ENCODE measurements at places on chromosomes 1 and 21.

DNA sequence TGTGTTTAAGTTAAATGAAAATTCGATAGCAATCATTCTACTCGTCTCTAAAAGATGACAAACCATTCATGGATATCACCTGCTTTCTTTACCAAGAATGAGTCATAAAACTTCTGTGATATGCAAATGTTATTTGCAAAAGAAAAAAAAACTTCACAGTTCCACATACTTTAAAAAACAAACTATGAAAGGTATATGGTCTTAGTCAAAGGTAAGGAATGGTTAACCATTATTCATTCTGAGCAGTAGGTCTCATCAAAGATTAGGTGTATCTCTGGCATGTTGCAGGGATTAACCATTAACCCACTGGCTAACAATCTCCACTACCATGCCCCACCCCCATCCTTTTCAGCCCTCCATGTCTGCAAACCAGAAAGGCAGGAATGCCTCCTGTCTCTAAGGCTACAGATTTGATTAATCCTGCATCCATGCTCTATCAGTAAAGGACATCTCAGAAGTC, 44.4 kb downstream of the PTPN14 start:
- no peak for DNase-seq

DNA sequence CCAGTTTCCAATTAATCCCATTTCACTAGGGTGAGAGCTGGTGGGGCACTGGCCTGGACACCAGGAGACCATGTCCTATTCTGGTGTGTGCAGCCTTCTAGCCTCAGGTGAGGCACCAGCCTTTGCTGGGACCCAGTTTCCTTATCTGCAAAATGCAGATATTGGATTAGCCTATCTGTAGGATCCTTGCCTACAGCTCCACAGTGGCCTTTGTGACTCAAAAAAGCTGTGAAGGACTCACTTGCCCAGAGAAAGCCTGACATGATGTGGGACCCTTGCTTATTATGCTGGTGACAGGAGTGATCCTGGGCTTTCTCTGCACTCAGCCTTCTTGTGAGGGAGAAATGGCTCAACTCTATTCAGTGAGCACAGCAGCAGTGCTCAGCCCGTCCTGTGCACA, 32.3 kb downstream of the TENT5C start:
- DNase-seq: no peak

GRCh38 chr1:84294751-84295150, 6.8 kb upstream of the SAMD13 start:
- no peak for DNase-seq

GRCh38 chr1:115251856-115252255, 86.2 kb downstream of the NGF start:
- DNase-seq: peak; percentile 48

DNA sequence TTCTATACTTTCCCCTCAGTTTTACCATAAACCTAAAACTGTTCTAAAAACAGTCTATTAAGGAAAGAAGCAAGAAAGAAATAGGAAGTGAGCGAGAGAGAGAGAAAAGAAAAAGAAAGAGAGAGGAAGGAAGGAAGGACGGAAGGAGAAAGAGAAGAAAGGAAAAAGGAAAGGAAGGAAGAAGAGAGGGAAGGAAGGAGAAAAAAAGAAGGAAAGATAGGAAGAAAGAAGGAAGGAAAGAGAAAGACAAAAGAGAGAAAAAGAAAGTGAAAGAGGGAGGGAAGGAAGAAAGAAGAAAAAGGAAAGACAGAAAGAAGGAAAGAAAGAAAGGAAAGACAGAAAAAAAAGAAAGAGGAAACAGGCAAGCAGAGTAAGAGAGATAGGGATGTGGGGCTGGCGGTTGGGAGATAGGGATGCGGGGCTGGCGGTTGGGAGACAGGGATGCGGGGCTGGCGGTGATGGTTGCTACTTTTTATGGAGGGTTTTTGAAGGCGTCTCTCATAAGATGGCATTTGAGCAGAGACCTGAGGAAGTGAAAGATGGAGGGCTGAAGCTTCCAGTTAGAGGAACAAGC, 70.4 kb upstream of the IRF2BP2 start:
- DNase-seq: no peak

GRCh38 chr1:26012864-26013263, 8.7 kb upstream of the EXTL1 start:
- no peak for DNase-seq

DNA sequence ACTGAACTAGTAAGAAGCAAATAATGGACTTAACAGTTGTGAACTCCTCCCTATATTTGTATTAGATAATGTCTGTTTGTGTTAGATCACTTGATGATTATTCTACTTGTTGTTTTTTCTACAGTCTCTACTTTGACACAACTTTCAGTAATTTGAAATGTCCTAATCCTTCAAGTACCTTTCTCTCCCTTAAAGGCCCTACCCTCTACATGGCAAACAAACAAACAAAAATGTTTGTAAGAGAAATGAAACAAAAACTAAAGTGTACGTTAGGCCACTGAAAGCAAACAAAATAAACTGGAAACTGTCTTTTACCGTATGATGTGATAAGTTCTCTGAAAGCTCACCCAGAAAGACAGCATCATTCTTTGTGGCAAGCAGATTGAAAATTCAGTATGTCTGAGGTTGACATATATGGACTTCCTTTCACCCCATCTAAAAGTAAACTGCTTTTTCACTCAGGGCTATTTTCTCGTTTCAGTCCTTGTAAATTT, 255.9 kb upstream of the SNX7 start:
- DNase-seq: no peak

DNA sequence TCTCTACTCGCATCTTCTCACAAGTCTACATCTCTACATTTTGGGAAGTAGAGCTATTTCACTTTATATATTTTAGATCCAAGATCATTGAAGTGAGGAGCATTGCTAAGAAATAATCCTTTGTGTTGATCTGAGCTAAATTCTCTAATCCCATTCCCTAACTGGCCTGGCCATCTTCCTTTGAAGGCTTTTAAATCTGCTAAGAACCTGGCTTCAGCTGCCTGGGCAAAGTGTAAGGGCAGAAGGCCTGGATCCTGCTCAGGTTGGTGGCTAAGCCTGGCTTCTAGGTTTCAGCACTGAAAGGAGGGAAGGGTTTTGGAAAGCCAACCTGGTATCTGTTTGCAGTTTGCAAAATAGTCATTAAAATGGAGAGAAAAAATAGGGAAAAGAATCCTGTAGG, 167.6 kb downstream of the BRINP2 start:
- DNase-seq: no peak

GRCh38 chr1:189149547-189150375, 1327.9 kb downstream of the BRINP3 start:
- no peak for DNase-seq

GRCh38 chr21:38120984-38121855, 135.6 kb upstream of the KCNJ15 start:
- no peak for DNase-seq

GRCh38 chr1:51157395-51157794, 55.4 kb downstream of the C1orf185 start:
- DNase-seq: no peak

- no peak for DNase-seq
Measured at GRCh38 chr21:16073586-16073985, 343.8 kb downstream of the USP25 start.

DNA sequence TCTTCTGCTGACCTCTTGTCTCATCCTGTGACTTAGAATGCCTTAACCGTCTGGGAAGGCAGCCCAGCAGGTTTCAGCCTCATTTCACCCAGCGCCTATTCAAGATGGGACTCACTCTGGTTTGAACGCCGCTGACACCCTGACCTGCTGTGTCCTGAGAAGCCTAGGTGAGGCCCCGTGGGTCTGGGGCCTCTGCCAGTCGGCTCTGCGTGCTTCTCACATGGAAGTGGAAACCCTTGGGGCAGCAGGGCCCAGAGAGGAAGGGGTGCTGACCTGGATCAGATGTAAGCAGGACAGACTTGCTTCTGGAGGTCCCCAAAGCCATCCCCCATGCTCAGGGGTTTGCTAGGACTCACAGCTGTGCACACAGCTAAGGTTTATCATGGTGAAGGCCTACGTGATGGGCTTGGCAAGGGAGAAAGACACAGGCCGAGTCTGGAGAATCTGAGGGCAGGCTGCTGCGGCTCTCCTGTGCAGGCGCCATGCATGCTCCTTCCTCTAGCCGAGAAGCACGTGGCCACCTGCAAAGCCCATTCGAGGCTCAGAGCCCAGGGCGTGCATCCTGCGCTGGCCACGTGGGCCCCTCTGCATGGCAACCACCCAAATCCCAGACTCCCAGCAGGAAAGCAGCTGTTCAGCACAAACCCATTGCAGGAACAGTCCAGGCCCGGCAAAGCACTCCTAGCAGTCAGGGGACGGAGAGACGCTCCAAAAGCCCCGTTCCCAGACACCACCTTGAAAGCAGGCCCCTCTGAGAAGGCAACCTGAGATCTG, 3.8 kb downstream of the TRPM2 start:
- DNase-seq: no peak

DNA sequence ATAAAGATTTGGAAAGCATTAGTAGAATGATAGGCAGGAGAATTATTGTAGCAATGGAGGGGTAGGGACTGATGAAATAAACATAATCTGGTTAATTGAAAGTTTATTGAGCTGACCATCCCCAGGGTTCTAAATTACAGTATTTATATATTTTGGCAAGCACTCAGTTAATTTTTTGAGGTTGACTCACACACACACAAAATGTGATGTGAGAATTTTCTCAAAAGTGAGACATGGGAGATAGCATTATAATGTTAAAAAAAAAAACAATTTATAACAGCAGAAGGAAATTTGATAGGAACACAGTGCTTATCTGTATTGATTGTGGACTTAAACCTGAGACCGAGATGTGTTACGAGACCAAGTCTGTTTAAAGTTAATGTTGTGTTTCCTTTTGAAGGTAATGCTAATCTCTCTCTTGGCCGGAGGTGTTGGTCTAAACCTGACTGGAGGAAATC, 24.6 kb downstream of the TRIM45 start:
- DNase-seq: no peak

DNA sequence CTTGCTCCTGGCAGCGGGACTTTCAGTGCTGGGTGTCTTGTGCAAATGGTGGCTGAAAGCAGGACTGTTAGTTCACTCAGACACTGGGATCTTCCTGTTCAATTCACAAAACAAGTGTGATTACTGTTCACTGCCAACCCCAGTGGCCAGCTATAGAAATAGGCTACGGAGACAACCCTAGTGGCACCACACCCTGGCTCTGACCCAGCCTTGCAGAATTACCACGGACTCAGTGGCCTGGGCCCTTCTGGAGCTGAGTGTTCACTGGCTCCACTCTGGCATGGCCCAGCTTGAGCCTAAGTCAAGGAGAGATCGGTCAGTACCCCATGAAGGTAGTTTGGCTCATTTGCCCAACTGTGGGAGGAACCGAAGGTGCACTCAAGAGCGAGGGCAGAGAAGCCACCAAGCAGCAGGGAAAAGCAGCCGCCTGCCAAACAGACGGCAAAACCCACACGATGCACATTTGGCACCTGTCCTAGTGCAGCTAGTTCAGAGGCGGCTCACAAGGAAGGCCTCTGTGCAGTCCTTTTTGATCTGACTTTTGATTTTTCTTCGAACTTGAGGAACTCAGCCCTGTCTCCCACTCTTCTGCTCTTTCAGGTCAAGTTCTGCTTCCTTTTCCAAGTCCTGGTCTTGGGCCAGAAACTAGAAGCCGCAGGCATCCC, 5.9 kb downstream of the KIAA2013 start:
- no peak for DNase-seq

DNA sequence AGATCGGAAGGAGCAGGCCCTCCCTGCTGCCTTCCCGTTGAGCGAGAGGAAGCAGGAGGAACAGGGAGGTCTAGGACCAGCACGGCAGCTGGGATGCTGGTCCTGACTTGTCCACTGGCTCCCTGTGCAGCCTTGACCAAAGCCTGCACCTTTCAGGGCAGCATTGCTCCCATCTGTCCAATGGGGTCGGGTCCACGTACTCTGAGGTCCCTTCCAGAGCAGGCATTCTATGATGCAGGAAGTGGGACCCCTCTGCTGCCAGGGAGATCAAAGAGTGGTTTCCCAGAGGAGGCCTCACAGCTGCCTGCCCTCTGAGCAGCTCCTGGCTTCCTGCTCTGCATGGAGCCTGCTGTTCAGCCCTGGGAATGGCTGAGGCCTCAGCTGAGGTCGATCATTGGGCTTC, 21.7 kb upstream of the ZNF362 start:
- DNase-seq: no peak

- peak; percentile 77 for DNase-seq
Measured at GRCh38 chr1:109792056-109792831, 28.5 kb upstream of the EPS8L3 start.

DNA sequence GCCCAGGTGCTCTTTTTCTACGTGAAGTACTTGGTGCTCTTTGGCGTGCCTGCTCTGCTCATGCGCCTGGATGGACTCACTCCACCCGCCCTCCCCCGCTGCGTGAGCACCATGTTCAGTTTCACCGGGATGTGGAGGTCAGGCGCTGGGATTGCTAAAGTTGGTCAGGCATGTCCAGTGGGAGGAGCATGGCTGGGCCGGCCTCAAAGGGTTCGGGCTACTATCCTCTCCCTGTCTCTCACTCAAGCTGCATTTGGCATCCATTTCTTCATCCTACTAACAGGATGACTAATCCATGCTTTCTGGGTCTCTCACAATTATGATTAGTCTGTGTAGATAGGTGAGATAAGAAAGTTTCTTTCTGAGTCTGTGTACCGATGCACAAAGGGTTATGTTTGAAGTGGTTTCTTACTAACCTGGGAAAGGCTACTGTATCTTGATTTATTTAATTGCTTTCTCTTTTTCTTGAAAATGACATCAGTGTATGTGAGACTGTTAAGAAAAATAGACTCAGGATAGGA, 135.9 kb downstream of the HHAT start:
- no peak for DNase-seq

GRCh38 chr1:206074839-206075238, 21.9 kb downstream of the RHEX start:
- no peak for DNase-seq

- no peak for DNase-seq
Measured at GRCh38 chr1:167880580-167881021, 33.3 kb downstream of the ADCY10 start.

DNA sequence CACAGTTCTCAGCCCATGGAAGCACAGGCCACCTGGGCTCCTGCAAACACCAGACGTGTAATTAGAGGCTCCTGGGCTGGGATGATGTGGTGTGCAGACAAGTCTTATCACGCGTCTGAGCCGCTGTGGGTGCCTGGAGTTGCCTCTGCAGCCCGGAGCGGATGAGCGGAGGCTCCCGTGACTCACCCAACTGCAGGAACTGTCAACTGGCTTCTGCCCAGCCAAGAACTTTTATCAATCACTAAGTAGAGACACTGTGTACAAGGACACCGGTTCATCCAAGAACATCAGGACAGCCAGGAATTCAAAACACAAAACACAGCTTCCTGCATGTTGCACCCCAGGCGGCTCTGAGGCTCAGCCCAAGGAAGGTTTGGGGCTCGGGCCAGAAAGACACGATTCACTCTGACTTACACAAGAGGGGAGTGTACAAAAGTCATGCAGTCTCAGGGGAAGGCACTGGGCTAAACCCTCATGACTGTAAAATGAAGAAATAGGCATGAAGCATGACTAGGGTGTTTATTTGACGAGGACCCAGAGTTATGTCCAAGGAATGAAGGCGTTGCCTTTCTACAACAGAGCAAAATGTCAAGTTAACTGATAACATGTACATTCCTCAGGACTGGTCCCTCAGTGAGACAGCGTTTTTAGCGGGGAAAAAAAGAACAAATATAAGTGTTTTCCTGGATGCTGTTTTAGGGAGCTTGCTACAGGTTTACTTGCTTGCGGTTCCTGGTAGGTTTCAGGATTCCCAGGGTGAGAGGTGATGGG, 21.1 kb downstream of the ERRFI1 start:
- DNase-seq: peak; percentile 75

All from HTR-8/SVneo (cell line).